AG04450 (cell line): ENCODE measurements at places on chromosomes 13 and 19.

DNA sequence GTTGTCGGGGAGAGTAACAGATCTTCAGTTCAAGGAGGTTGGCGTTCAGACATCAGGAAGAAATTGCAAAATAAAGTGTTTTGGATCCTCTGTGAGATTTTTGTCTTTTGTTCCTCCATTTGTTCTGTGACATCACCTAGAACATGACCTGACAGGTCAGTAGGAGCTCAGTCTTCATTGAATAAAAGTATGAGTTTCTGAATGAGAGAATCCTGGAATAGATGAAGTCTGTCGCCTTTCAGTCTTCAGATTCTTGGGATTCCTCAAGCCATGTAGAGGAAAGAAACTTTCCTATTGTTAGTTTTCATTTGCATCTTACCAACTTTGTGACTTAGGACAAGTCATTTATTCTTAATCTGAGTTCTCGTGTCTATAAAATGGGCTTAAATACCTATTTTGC, 14.4 kb downstream of the ARHGAP35 start:
- DNase-seq, result no peak

DNA sequence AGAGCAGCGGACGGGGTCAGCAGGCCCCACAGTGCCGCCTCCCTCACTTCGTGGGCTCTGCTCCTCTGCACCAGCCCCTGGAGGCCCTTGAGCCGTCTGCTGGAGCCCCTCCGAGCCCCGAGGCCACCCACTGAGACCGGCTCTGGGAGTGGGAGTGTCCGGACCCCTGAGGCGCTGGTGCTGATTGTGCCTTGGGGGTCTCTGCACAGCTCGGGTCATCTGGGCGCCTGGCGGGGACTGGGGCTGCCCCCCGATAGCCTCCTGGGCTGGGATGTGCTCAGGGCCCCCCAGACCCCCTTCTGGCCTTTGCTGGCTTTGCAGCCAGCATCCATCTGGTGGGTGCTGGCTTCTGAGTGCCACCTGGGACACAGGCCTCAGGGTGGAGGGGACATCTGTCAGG, 15.4 kb downstream of the CBARP start:
- no peak for DNase-seq

DNA sequence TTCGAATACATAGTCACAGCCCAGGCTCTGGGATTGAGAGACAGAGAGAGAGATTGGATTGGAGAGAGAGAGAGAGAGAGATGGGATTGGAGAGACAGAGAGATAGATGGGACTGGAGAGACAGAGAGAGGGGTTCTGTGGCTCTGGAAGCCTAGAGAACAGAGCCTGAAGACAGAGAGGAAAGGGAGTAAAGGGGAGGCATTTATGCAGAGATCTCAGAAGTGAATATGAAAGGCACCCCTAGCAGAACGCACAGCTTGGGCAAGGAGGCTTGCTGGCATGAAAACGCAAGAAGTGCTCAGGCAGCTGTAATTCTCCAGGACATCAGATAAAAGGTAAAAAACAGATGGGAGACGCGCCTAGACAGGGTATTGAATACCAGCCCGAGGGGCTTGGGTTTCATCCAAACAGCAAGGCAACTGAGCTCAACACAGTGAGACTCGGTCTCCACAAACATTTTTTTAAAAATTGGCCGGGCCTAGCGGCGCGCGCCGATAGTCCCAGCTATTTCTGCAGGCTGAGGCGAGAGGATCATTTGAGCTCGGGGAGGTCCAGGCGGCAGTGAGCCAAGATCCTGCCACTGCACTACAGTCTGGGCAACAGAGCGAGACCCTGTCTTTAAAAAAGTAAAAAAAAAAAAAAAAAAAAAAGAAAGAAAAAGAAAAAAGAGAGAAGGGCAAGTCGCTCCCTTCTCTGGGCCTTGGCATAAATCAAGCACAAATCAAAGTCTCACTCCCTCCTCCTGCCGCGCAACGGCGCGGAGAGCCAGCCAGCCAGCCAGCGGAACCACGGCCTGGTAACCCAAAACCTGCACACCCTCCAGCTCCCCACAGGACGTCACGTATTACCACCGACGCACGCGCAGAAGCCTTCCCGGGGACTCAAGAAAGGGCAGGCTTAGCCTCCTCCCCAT, 774 bp upstream of the PPP2R1A start:
- DNase-seq, result peak; percentile 30

GRCh38 chr19:55600662-55601028, 557 bp downstream of the ZNF524 start:
- no peak for DNase-seq

GRCh38 chr19:8307400-8307964, 676 bp downstream of the CD320 start:
- DNase-seq, result no peak

DNA sequence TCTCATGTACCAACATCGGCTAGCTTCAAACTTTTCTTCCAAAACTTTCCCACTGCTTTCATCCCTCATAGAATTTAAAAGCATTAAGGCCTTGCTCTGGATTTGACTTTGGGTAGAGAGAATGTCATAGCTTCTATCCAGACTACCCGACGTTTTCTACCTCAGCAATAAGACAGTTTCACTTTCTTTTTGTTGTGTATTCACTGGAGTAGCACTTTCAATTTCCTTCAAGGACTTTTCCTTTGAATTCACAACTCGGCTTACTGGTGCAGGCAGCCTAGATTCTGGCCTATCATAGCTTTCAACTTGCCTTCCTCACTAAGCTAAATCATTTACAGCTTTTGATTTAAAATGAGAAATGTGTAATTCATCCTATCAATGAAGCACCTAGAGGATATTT, 420.4 kb upstream of the GPC6 start:
- DNase-seq, result no peak

- DNase-seq, result no peak
Observed at GRCh38 chr19:3771906-3772455, at the start of gene RAX2. TSS of gene RAX2 (minus strand) at chr19:3772228. CDS start at chr19:3771742, 486 bp downstream.

- no peak for DNase-seq
Observed at GRCh38 chr19:51375504-51376221, 3.2 kb upstream of the NKG7 start.

GRCh38 chr19:21474671-21475181, 30.7 kb upstream of the ZNF429 start:
- DNase-seq, result peak; percentile 2

DNA sequence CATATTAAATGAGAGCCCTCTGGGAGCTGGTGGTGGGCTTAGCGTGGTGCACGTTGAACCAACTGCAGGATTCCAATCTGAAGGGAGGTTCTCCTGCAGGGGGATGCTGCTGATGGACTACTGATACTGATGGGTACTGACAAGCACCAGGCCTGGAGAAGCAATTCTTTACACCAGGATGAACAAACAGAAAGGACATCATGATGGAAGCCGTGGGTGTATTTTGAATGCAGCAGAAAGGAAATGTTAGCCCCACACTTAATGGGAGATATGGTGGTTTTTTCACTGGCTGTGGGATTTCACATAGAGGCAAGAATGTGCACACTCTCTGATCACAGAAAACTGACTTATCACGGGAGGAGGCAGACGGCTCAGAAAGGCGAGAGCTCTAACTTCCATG, 299.7 kb downstream of the TEX29 start:
- DNase-seq, result no peak

DNA sequence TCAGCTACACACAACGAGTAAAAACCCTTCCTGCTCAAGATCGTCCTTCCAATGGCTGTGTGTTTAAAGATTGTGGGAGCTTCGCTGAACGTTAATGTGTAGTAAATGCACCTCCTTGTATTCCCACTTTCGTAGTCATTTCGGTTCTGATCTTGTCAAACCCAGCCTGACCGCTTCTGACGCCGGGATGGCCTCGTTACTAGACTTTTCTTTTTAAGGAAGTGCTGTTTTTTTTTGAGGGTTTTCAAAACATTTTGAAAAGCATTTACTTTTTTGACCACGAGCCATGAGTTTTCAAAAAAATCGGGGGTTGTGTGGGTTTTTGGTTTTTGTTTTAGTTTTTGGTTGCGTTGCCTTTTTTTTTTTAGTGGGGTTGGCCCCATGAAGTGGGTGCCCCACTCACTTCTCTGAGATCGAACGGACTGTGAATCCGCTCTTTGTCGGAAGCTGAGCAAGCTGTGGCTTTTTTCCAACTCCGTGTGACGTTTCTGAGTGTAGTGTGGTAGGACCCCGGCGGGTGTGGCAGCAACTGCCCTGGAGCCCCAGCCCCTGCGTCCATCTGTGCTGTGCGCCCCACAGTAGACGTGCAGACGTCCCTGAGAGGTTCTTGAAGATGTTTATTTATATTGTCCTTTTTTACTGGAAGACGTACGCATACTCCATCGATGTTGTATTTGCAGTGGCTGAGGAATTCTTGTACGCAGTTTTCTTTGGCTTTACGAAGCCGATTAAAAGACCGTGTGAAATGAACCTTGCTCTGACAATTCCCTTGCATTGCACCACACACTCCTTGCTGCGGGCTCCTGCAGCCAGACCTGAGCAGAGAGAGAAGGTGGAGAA, 2.7 kb upstream of the FAM174C start:
- DNase-seq, result no peak

- no peak for DNase-seq
Observed at GRCh38 chr13:103471896-103472295, 405.7 kb upstream of the SLC10A2 start.

DNA sequence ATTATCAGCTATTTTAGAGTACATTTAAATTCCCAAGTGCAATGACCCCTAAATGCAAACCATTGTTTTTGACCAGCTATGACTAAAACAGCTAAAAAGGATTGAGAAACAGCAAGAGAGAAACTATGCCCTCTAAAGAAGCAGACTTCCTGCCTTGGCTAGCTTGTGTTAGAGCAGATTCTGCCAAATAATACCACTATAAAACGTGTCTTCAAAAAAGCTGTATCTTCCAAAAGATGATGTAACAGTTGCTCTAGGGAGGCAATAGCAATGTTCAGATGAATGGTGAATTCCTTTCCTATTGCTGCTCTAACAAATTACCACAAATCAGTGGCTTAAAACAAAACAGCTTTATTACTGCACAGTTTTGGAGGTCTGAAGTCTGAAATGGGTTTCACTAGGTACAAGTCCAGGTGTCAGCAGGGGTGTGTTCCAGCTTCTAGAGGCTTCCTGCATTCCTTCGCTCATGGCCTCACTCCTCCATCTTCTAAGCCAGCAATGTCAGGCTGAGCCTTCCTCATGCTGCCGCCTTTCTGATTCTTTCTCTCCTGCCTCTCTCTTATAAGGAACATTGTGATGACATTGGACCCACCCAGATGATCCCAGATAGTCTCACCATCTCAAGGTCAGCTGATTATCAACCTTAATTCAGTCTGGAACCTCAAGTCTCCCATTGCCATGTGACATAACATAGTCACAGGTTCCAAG, 84.5 kb downstream of the LRRC63 start:
- peak; percentile 49 for DNase-seq

GRCh38 chr19:56269348-56269747, 3.2 kb upstream of the EDDM13 start:
- no peak for DNase-seq

DNA sequence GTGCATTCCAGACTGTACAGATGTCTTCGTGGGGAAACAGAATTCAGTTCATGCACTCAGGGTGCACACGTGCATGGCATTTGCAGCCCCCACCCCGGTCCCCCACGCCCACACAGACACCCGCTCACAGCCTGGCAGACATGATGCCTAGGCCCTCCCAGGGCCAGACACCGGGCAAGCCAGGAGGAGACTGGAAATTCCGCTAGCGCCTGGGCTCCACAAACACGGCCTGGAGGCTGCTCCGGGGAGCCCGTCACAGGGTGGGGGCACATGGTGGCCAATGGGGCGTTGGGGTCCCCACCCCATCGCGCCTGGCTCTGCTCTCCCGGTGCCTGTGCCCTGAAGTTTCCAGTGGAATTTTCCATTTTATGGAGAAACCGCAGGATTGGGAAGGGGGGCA, 3.6 kb downstream of the CILP2 start:
- no peak for DNase-seq

- no peak for DNase-seq
Observed at GRCh38 chr19:50667759-50668231, 18.6 kb downstream of the C19orf81 start.

- no peak for DNase-seq
Observed at GRCh38 chr13:49844181-49844580, 51.7 kb upstream of the KPNA3 start.

DNA sequence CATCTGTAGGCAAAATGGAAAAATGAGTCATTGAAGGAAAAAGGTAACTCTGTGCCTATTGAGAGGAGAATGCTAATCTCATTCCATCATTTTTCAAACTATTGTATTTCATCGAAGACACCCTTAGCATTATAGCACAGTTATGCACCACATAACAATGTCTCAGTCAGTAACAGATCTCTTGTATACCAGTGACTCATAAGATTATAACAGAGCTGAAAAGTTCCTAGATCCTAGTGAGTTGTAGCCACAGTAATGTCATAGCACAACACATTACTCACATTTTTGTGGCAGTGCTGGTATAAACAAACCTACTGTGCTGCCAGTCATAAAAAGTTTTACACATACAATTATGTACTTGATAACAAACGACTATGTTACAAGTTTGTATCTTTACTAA, 1077.6 kb downstream of the DIAPH3 start:
- peak; percentile 27 for DNase-seq

DNA sequence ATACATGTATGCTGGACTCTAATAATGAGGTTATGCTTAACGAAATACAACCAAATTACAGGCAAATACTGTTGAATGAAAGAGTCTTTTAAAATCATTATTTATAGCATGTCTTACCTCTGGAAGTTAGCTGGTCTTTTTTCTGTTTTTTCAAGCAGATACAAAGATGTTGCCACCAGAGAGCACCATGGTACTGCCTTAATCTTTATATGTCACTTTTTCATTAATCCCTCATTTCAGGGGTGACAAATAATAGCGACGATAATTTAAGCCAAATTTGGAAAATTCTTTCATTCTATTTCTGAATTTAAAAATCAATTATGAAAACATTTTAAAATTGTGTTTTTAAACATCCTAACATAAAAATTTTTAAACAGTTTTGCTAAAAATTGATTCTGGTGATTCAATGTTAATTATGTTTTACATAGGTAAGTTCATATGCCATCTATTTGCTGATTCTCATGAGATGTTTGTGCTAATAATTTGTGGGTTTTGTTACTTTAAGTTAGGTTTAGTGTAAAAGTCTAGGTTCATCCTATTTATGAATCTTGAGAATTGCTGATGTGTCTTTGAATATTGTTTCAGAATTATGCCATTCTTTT, 379.3 kb upstream of the SGCG start:
- no peak for DNase-seq
